Breast epithelium (tissue), 4 donors: ENCODE measurements at places on chromosomes 2 and 18.

DNA sequence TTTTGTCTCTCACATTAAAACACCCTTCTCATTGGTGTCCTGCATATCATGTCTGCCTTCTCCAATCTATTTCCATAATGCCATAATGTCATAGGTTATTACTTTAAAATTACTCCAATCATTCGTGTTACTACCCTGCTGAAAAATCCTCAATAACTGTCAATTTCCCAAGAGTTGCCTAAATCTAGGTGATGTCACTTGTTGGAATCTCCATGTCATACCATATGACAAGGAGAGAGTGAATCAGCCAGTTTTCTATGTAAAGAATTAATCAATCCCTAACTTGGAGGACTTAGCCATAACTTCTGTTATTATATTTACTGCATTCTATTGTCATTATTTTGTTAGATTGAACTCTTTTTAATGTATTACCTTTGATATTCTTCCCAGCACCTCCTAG lies 62.5 kb downstream of the PHLPP1 start:
- no peak for DNase-seq

GRCh38 chr18:3645384-3646156 lies 195.6 kb downstream of the TGIF1 start:
- no peak for DNase-seq

DNA sequence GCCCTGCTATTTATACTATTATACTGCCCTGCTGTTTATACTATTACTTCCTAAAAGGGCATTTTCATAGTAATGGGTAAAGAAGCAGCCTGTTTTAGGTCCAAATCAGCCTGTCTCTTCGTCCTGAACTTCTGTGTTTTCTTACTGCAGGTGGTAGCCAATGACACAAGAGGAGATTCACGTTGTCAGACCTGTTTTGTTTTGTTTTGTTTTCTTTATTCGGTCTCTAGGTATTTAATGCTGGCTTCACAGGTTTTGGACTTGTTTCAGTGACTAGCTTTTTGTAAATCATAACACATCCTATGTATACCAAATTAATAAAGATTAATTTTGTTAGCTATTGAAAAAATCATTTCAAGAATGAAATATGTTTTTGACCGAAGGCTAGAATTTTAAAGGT lies 116.4 kb downstream of the MAP3K20 start:
- no peak for DNase-seq

- no peak for DNase-seq
Measured at GRCh38 chr2:175832866-175833265, 169.2 kb downstream of the LNPK start.
